ENCODE measurements at places on chromosomes 3 and 15.

DNA sequence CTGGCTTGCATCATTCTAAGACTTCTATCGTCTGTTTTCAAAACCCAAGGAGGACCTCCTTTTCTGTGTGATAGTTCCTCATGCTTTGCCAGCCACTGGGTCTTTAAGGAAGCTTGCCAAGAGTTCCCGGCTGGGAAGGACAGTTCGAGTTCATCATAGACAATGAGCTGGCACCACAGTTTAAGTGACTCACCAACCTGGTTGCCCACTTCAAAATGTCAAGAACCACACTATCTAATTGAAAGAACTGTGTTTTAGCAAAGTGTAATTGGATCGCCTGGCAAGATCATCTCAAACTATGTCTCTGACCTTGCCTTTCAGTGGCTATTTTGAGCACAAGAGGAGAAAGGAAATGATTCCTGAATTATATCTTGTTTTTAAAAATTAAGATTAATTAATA is 27.9 kb downstream of the SOX2 start:
- DNase-seq: no peak

DNA sequence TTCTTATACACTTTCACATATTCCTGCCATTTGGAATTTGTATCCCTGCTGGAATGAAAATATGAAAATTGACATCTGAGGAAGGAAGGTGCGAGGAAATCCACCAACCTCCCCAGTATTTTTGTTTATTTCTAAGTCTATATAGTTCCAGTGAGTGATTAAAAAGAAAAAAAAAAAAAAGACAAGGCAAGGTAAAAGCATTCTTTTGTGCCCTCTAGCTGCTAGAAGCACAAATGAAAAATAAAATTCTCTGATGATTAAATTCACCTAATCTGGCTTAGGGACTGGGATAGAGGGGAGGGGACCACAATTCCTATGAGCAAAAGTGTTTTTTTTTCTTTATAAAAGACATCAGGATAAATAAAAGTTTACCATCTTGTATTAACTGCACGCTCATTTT is 370.9 kb downstream of the NR2F2 start:
- DNase-seq: no peak

DNA sequence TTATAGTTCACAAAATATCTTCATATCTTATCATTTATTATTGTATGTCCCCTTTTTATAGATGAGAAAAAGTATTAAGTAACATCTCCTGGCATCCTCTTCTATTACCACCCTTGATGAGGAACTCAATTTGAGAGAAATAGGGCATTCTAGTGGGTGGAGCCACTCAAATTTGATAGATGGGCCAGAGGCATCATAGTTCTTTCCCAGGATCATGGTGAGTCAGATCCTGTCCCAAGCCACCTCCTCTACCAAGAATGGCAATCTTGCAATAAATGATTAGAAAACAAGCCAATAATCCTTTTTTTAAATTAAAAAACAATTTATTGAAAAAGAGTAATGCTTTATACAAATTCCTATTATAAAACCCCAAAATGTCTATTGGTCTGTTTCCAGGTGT is 16.8 kb downstream of the CLDN1 start:
- no peak for DNase-seq

- no peak for DNase-seq
These were observed 27.3 kb upstream of the TMCO5A start for GRCh38 chr15:37907136-37907535.

DNA sequence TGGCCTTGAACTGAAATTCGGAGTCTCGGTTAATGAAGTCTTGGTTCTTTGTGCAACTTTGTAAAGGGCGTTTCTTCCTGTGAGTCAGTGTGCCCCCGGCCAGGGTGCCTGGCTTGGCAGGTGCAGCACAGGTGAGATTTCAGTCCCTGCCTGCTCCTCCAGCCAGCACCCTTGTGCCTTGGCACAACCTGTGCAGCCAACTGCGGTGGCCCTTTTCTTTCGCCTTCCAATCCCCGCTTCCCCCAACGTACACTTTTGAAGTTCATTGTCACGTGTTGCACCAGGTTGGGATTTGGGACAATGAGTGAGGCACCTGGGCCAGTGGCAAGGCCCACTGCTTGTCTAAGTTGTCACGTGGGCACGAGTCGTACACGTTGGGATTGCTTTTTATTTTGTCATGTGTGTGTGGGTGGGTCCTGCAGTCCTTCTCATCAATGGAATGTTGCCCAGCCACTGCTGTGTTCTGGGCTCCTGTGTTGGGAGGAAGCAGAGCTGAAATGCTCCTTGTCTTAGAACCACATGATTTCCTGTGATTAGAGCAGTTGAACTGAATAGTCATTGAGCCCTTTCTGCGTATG is 242.9 kb upstream of the BHLHE40 start:
- DNase-seq: no peak

DNA sequence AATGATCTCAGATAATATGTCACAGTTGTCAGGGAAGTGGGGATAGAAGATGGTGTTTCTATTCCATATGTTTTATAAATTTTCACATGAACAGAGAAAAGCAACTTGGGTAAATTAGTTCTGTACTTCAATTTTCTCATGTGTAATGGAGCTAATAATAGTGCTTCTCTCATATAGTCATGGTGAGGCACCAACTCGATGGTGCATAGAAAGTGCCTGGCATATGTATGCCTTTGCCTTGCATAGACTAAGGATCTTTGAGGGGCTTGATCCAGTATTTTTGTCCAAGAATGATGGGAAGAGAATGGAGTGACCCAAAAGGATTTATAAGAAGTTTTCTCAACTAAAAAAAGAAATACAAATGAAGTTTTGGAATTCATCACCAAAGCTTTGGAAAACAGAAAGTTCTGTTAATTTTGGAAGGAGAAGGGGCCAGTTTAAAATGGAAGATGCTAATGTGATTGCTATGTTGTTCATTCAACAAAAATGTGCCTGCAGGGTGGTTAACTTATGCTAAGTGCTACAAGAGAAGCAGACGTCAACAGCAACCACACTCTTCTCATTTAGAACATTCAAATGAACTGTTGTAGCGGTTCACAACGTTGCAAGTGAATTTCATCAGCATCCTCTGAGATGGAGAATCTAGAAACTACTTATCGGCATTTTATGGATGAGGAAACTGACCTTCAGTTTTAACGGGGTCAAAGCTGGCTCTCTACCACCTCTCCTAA is 86.1 kb downstream of the RTP4 start:
- no peak for DNase-seq

- DNase-seq: no peak
These were observed 147.4 kb downstream of the TJP1 start for GRCh38 chr15:29674661-29675533.

DNA sequence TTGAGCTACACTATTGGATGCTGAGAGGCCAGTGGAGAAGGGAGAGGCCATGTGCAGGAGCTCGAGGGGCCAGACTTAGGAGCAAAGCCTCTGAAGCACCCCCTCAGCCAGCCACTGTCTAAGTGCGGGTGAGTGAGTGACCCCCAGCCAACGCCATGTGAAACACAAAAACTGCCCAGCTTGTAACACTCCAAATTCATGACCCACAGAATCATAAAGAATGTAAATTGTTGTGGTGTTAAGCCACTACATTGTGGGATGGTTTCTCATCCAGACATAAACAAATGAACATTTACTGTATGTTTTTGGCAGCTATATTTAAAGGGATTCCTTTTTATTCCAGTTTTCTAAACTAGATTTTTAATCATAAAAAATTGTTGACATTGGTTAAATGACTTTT is 27.2 kb upstream of the TMEM158 start:
- DNase-seq: no peak

DNA sequence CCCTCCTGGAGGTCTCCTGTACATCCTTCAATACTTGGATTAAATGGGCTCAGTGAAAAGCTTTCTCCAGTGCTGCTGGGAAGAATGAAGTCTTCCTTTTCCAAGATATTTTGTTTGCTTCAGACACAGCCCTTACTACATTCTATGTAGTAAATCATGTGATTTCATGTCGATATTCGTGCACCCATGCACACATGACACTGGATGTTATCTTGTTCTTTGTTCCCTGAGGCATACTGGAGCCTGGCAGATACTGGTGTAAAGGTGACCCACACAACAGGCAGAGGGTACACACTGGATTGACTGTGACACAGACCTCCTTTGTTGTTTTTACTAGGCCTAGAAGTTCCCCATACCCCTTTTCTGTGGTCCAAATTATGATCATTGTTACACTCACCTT is 40.3 kb upstream of the ATP2C1 start:
- DNase-seq: no peak

GRCh38 chr15:39665629-39666250 is 84.9 kb downstream of the THBS1 start:
- DNase-seq: no peak

GRCh38 chr3:154480033-154480432 is 50.0 kb upstream of the GPR149 start:
- no peak for DNase-seq

DNA sequence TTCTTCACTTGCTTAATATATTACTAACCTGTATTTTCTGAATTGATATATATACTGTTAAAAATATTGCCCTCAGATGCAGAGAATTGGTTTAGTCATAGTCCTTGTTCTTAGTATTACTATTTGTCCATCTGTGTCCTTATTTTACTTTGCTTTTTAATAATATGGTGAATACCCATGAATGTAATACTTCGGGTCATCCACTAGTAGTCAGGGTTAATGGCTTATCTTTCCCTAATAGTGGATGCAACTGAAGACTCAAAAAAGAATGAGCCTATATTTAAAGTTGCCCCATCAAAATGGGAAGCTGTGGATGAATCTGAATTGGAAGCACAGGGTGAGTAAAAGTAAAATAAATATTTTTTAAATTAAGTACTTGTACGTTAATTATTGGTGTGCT is 36.5 kb downstream of the U2SURP start:
- no peak for DNase-seq

- DNase-seq: no peak
These were observed 497.8 kb downstream of the NAALADL2 start for GRCh38 chr3:175356899-175357324.

- no peak for DNase-seq
These were observed 3.8 kb downstream of the USP3 start for GRCh38 chr15:63507878-63508818.

DNA sequence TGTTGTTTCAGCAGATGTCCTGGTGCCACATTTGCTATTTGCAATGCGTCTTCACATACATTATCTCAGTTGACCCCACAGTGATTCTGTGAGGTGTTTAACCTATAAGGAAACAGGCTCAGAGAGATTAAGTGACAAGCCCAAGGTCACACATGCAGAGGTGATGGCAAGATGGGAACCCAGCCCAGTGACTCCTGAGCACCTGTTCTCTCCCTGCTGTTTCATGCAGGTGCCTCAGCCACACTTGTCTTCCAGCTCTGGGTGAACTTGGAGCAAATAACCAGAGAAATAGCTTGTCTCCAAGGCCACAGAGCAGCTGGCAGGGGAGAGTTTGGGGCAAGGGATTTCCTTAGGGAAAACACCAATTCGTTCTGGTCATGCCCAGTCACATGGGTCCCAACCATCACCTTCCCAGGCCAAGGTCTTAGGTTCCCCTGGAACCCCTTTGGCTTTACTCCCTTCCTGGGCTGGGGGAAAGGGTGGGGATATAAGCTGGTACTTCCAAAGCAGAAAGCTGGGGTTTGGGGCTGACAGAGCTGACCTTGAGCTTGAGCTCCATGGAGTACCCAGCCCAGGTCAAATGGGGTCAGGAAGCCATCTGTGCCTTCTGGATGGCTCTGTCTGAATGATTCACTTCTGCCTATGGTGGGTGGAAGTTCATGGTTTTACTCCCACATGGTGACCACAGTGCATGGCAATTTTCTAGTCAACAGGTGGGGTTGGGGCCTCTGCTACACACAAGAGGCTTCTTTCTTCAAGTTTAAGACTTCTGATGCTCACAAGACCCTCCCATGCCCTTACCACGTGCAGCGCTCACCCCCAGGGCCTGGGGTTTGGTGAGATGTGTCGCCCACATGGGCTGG is 22.4 kb downstream of the LIPC start:
- DNase-seq: no peak

DNA sequence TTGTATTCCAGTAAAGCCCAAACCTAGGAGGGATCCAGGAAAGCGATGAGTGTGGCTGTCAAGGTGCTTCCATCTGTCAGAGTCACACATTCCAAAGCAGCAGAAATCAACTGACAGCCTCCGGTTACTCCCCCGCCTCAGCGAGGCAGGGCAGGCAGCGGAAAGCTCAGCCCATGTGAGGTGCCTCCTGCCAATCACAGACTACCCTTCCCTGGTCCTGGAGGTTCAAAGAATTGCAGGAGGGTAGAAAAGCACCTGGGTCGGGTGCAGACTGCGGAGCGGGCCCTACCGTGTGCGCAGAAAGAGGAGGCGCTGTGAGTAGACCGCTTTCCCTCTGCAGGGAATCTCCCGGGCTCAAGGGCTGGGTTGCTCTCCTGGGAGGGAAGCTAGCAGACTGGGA is at the start of gene UPK1B:
UPK1B (plus strand) TSS at position 274 of the 400 bp plus-strand sequence. CDS start 13,144 bp downstream, outside the sequence.
- DNase-seq: no peak

GRCh38 chr3:107421170-107421792 is 44.0 kb downstream of the CCDC54 start:
- DNase-seq: no peak

GRCh38 chr3:180564676-180565075 is 37.3 kb upstream of the TTC14 start:
- DNase-seq: no peak

GRCh38 chr3:131591394-131592014 is 88.7 kb upstream of the MRPL3 start:
- DNase-seq: no peak

DNA sequence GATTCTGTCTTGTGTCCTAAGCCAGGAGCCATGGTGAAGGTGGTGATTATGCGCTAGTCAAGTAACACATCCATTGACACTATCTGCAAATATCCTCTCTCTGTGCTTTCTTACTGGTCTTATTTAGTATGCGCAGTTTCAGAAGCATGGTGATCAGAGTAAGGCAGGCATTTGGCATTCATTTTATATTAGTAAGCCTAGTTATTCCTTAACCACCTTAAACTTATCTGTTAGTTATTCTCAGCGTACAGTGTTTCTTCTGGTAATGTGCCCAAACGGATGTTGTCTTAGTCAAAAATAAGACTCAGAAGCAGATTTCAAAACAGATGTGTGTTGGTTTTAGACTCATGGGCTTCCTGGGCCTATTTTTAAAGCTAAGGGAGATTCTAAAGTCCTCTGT is 329.2 kb downstream of the GRM7 start:
- no peak for DNase-seq

DNA sequence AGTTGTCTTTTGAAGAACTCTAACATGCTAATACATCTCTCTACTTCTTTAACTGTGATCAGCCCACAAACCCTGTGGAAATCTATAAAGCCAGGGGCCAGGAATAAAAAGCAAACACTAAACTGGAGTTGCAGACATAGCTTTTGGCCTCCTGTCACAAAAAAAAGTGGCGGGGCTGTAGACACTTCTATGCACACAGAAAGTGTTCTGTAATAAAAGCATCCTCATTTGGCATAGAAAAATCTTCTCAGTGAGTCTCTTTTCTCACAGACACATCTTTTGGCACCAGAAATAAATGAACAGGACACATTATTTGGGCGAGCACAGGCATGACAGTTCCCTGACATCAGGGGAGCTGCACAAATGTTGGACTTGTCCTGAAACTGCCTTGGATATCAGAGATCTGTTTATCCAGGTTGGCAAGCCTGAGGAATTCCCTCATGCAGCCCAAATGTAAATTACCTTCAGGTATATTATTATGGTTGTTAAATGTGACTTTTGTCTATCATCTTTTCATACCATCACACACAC is 355.4 kb downstream of the FGF12 start:
- no peak for DNase-seq

- no peak for DNase-seq
These were observed 20.4 kb downstream of the TMEM43 start for GRCh38 chr3:14145236-14145635.
